Stimulated activated CD8-positive, alpha-beta memory T cell treated with anti-CD3 and anti-CD28 coated beads, Interleukin-15, amount 100 ng/mL, for 4 hours (primary cell): ENCODE measurements at places on chromosomes 5 and 9.

- DNase-seq, result no peak
These were observed 232.8 kb downstream of the MAN2A1 start for GRCh38 chr5:109922381-109922995.

- no peak for DNase-seq
These were observed 202.4 kb downstream of the C9orf50 start for GRCh38 chr9:129418451-129418850.

DNA sequence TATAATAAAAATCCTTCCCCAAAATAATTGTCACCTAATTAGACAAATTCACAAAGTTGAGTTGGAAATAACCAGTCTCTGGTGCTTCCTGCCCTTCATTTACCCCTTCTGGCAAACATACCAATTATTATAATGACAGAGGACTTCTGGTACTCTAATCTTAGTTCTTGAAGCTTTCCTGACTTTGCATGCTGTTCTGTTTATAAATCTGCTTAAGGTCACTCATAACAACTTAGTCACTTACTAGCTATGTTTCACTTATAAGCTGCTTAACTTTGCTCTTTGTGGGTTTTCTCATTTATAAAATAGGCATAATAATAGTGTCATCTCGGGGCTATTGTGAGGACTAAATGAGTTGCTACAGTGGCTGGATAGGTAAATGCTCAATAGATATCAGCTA, 446.5 kb downstream of the EFNA5 start:
- DNase-seq, result no peak

DNA sequence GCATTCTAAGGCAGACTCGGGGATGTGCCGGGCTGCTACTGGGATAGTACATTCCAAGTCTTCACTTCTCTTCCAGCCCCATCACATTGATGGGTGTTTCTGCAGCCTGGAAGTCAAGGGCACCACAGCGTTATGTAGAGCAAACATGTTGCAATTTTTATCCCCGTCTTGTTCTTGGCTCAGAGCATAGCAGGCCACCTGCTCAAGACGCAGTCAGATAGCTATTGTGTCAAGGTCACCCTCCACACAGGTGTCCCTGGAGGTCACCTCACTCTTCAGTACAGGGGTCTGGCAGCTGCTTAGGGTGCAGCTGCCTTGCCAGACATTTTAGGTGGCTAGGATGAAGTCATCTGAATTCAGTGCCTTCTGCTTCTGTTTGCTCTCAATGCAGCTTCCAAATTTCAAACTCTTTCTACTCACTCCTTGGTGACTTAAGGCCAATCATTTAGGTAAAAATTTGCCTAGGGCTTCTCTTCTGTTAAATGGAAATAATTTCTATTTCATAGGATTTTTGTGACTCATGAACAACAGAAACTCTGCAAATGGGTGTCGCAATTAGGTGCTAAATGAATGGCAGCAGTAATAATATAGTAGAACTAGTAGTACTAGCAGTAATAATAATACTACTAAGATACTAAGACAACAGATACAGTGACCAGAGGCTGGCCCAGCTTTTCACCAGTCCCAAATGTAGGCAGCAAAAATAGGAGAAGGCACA, 24.3 kb downstream of the KCNV2 start:
- DNase-seq, result no peak

DNA sequence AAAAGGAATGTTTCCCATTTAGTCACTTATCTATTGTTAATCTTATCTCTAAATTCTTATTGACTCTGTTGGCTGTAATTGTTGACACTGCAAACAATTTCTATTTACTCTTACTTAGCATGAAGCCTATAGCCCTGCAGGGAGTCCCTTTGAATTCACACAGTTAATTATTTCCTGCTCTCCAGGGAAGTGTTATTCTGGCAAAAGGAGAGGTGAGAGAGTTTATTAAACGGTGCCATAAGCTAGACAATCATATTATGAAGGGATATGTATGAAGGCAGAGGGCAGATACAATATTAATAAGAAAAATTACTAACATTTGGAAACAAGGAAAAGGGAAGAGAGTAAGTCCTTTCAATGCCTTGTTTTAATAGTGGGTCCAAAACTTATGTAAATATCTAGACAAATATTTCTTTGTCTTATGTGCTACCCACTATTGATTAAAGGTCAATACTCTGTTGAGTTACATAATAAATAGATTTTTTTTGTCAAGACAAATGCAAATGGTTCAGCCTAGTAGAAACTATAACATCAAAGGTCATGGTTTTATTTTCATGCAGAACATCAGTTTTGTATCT, 107.1 kb downstream of the CDH18 start:
- DNase-seq, result no peak

DNA sequence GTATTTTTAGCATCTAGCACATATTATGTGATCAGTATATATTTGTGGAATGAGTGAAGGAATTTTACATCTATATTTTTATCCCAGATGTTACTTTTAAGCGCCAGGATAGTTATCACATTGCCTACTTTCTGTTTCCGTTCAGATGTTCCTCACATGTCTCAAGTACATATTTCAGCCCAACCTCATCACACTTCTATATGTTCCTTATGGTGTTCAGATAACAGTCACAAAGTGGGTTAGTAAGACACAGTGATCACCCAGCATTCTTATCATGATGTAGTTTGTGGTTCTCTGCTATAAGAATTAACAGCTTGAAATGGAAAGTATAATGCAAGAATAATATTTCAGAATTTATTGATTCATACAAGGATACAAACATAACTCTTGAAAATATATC, 170.0 kb upstream of the RASA1 start:
- DNase-seq, result no peak

- DNase-seq, result no peak
These were observed 2.0 kb downstream of the PDLIM7 start for GRCh38 chr5:177495243-177496060.
